Osteoblast (primary cell): ENCODE measurements at places on chromosomes 5 and 9.

GRCh38 chr5:156388233-156388632 is 61.3 kb downstream of the SGCD start:
- no peak for DNase-seq

DNA sequence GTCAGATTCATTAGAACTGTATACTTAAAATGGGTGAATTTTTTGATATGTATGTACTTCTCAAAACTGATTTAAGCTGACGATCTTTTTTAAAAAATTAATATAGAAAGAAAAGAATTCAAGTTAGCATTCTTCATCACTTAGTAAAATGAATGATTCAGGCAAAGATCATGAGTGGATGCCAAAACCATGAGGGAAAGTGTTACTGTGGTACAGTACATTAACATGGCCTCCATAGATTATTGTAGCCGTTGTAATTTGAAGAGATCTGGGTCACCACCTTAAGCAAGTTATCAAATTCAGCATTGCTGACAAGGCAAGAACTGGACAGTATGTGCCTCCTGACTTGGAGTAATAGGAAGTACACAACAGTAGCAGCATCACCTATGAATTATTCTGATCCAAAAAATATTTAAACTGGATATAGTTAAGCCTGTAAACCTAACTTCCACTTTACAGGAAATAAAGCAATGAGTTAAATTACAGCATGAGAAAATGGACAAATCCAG is 29.7 kb downstream of the C9orf85 start:
- DNase-seq: peak; percentile 43

- DNase-seq: no peak
These were observed 12.9 kb downstream of the MSX2 start for GRCh38 chr5:174737330-174737729.

DNA sequence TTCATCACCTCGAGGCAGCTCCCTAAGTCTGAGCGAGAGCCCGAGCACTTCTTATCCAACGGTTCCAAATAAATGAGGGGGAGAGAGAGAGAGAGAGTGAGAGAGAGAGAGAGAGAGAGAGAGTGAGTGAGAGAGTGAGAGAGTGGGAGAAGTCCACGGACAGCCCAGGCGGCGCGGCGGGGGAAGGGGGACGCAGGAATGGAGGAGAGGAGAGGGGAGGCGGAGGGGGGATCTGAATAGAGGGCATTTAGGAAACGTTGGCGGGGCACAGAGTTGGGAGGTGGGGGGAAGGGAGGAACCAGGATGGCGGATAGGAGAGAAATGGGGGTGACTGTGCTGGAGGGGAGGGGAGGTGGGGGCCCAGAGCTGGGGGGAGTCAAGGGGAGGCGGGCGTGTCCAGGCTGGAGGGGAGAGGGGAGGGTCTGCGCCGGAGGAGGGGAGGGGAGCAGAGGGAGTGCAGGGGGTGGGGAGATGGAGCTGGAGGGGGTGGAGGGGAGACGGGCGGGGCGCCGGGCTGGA is 398 bp upstream of the BASP1 start:
- DNase-seq: peak; percentile 90

DNA sequence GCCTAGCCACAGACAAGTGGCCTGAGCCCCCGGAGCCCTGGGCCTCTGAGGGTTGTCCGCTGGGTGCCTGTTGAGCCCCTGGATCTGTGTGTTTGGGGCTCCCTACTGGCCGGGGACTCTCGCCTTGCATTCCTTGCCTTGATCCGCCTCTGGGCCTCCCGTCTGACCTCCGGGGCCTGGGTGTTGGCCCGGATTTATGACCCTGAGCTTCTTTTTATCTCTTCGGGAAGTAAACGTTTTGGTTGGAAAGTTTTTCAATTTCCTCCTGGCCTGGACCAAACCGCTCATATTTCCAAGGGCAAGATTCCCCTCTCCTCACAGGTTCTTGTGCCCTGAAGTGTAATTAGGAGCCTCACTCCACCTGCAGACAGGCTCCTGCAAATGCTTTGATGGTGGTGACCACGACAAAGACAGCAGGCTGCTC is 69.3 kb upstream of the EGFLAM start:
- no peak for DNase-seq

DNA sequence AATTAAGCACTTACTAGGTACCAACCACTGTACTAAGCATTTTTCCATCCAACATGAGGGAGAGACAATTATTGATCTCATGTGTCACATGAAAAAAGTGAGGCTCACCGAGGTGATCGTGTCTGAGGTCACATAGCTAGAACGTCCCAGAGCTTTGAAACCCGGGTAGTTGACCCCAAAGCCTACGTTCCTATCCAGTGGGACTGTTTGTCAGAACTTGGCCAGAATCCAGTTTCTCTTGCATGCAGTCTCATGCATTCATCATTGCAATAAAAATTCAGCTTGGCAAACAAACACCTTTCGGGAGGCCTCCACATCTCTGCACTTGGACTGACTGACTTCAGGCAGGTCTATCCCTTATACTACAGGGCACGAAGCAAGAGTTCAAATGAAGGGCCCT is 23.4 kb upstream of the FAT2 start:
- no peak for DNase-seq
